ENCODE measurements at places on chromosomes 16 and 17.

GRCh38 chr16:887846-888245, 82.9 kb downstream of the LMF1 start:
- DNase-seq = no peak

- no peak for DNase-seq
Observed at GRCh38 chr17:31369266-31369665, 22.2 kb upstream of the RAB11FIP4 start.

- DNase-seq = no peak
Observed at GRCh38 chr17:78105101-78105500, 23.5 kb downstream of the TMC6 start.

- no peak for DNase-seq
Observed at GRCh38 chr16:81714583-81714982, 64.5 kb upstream of the PLCG2 start.

- DNase-seq = no peak
Observed at GRCh38 chr16:72930396-72930795, 117.5 kb downstream of the ZFHX3 start.

GRCh38 chr17:62631086-62631935, 3.8 kb downstream of the MRC2 start:
- DNase-seq = no peak

DNA sequence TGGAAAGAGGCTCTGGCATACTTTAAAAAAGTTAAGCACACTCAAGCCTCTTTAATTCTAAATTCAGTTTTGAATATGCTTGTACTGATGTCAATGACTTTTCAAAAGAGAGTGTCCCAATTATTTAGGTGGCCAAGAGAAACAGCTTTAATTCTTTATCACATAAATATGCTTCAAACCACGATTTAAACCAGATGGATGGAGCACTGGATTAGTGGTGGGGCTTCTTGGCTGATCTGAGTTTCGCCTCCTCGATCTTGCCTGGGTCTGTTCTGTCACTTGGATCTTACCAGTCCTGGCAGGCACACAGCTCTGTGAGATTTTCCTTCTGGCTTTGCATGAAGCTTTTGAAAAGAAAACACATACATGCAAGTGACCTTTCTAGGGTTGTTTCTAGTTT, 467.8 kb downstream of the MAF start:
- DNase-seq = no peak

DNA sequence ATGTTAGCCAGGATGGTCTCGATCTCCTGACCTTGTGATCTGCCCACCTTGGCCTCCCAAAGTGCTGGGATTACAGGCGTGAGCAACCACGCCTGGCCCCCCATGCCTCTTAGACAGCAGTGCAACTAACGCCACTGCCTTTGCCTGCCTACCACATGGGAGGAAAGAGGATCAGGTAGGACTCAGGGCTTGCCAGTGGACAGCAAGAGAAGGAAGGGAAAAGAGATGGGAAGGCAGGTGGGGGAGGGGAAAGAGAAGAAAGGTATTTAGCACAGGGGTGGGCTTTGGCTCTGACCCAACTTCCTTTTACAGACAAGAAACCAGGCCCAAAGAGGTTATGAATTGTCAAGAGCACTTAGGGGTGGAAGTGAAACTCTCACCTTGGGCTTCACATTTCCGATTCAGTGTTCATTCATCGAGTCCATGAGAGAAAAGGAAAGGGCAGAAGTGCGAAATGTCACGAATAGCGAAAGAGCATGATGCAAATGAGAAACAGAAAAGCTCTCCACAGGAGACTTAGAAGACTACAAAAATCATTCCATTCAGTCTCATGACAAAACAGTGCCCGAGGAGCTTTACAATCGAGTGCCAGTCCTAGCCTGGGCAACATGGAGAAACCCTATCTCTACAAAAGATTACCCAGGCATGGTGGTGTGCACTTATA, 36.4 kb downstream of the CDK5R1 start:
- DNase-seq = no peak

DNA sequence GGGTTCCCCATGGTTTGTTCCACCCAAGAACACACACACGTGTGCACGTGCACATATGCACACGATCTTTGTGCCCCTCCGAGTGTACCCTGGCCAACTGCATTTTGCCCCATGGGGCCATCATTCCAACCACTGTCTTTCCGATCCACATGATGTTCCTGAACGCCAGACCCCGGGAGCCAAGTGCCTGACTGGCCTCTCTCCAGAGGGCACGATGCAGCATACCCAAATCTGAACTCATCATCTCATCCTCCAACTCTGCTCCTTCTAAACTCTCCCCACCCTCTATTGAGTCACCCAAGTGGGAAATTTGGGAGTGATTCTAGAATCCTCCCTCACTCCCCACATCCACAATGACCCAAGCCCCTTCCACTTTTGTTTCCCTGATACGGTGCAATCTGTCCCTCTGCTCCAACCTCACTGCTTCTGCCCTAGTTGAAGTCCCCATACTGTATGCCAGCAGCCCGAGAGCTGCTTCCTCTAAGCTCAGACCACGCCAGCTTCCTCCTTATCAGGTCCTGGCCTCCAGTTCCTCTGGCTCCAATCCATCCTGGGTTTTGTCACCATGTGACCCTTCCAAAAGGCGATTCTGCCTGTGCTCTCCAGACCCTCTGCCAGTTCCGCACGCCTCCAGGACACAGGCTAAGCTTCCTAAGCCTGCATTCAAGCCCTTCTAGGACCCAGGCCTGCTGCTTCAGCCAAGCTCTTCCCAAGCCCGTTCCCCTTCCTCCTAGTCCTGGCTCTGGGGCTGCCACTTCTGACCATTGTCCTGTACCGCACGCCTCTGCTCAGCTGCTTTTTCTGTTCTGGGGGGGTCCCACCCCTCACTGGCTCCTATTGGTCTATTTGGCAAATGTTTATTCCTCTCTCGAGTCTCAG, 10.1 kb upstream of the TMEM208 start:
- no peak for DNase-seq

DNA sequence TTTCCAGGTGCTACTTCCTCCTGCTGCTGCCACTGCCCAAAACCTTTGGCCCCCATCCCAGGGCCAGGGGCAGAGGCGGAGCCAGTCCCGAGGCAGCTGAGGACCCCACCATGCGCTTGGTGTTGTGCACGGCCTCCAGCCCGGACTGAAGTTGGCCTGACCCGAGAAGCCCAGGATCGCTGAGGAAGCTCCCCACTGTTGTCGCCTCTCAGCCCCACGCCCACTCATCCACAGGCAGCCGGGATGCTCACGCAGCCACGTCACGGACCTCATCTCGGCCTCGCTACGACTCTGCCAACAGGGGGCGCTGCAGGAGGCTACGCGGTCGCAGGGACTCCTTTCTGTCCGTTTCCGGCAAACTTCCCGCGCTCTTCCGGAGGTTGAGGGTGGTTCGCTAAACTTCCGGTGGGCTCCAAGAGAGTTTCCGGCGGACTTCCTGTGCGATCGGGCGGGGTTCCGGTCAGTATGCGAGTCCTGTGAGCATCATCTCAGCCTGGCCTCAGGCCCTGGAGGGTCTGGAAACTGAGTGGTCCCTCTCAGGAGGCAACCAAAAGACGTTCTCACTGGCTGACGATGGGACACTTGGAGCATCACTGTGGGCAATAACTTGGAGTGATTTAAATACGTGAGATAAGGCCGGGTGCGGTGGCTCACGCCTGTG, 12.4 kb downstream of the ZG16B start:
- DNase-seq = peak; percentile 74

- no peak for DNase-seq
Observed at GRCh38 chr17:80382446-80382845, 32.5 kb upstream of the ENDOV start.

- no peak for DNase-seq
Observed at GRCh38 chr16:87308826-87309225, 8.4 kb downstream of the C16orf95 start.

DNA sequence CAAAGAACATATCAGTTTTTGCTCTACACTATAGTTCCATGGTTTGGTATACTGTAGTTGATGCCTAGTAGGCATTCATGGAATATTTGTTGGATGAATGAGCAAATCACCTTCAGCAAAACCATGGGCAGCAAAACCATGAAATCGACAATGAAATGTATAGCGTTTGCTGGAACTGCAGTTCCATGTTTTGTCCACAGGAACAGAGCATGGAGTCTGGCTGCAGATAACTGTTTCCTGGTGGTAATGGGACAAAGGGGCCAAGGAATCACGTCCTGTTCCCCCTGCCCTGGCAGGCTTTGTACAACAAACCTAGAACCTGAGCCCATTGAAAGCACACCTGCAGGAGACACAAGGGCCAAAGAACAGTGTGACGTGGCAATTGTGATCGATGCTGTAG, 101.1 kb downstream of the USP31 start:
- DNase-seq = no peak

Measured in stimulated activated CD8-positive, alpha-beta memory T cell treated with anti-CD3 and anti-CD28 coated beads, Interleukin-7, amount 100 ng/mL, for 24 hours (primary cell).